ENCODE measurements at places on chromosomes 6 and 20. TPM values are rescaled to one million over a fixed set of nuclear protein-coding genes. Genes with fewer than 3 reads are reported as not detected.

GRCh38 chr6:3282476-3283236 lies 23.9 kb downstream of the PSMG4 start:
- no peak for DNase-seq

DNA sequence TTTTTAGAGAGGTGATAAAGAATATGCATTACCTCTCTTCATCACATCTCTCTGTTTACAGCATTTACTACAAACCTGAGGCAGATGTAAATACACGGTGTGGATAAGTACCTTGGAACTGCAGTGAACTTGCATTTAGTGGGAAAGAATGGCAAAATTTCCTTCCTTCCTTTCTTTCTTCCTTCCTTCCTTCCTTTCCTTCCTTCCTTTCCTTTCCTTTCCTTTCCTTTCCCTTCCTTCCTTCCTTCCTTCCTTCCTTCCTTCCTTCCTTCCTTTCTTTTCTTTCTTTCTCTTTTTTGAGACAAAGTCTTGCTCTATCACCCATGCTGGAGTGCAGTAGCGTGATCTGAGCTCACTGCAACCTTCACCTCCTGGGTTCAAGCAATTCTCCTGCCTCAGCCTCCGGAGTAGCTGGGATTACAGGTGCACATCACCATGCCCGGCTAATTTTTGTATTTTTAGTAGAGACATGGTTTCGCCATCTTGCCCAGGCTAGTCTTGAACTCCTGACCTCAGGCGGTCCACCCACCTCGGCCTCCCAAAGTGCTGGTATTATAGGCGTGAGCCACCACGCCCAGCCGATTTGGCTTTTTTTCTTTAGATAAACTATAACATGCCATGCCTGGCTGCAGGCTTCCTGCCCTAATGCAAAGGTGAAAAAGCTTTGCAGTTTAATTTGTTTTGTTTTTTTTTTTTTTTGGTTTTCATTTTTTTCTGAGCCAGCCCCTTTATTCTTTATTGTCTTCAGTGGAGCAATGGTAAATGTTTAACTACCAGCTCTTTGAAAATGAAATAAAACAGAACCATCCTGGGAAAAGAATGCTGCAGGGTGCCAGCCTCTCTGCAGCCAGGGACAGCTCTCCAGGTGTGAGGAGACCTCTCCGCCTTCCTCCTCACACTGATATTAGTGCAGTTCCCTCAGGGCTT lies 64.2 kb upstream of the NEDD9 start:
- no peak for DNase-seq

The RAB44 gene
- total RNA-seq: 1.5 TPM

The MAPK13 gene
- 5.0 TPM for total RNA-seq

Data from esophagus muscularis mucosa (tissue), 4 donors.